ENCODE measurements at places on chromosomes 2 and 18.
A peak's percentile ranks its signal among the peaks of the same experiment; 100 is the strongest.

DNA sequence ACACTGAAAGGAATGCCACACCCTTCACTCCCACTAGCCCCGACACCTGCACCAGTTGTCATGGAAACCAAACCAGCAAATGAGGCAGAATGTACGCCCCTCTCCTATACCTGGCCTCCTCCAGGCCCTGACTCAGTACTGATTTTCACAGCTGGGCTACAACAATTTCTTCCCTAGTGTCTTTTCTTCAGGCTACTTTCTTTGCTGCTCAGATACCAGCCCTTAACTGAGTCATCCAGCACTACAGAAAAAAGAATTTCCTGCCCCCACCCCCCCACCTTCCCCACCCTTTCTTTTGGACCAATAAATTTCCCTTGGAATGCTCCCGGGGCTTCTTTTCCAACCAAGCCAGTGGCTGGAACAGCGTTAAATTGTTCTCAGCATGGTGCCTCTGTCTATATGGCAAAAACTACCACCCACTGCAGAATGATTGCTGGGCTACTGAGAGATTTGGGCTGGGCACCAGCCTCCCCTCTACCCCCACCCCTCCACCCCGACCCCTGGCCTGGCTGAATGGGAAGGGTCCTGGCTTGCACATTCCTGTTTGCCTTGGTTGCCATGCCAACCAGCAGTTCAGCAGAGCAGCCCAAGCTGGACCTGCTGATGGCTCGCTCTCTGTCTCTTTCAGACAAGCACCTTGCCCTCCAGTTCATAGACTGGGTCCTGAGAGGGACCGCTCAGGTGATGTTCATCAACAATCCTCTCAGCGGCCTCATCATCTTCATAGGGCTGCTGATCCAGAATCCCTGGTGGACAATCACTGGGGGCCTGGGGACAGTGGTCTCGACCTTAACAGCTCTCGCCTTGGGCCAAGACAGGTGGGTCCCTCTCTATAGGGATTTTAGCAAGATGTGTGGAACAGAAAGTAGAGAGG is 11.3 kb downstream of the SLC14A2 start:
- no peak overlapping the region for H3K27ac ChIP-seq
- no peak for DNase-seq
- H3K36me3 ChIP-seq = no peaks in the 10 kb centered on the region
- no peak overlapping the region for H3K4me3 ChIP-seq

DNA sequence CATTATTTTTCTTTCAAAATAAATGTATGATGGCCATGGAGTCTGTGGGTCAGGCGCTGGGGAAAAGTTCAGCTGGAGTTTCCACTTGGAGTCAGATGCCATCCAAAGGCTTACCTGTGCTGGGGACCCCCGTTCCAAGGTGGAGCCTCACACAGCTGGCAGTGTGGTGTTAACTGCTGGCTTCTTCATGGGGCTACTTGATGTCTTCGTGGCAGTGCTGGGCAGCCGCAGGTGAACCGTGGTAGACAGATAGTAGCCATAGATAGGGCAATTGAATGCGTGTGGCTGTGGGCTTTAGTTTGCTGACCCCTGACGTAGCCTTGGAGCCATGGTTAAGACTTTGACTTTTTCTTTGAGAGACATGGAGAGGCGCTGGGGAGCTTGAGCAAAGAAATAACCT is 83.1 kb downstream of the HS6ST1 start:
- peaks cover 35% of the 10 kb centered on the region for H3K27me3 ChIP-seq
- H3K4me1 ChIP-seq = peaks cover 11% of the 10 kb centered on the region
- H3K27ac ChIP-seq = no peak overlapping the region
- DNase-seq = no peak
- no peaks in the 10 kb centered on the region for H3K36me3 ChIP-seq

- H3K36me3 ChIP-seq = no peaks in the 10 kb centered on the region
- peak; percentile 15 for DNase-seq
- no peaks in the 10 kb centered on the region for H3K27me3 ChIP-seq
- no peaks in the 10 kb centered on the region for H3K4me1 ChIP-seq
- H3K27ac ChIP-seq = no peak overlapping the region
These were observed 88.6 kb upstream of the BCL11A start for GRCh38 chr2:60641811-60642788.

- DNase-seq = no peak
- no peak overlapping the region for H3K27ac ChIP-seq
- H3K4me1 ChIP-seq = no peaks in the 10 kb centered on the region
- H3K36me3 ChIP-seq = no peaks in the 10 kb centered on the region
- no peak overlapping the region for H3K4me3 ChIP-seq
- H3K27me3 ChIP-seq = no peaks in the 10 kb centered on the region
These were observed 8.9 kb downstream of the FBXO36 start for GRCh38 chr2:229931241-229931640.

DNA sequence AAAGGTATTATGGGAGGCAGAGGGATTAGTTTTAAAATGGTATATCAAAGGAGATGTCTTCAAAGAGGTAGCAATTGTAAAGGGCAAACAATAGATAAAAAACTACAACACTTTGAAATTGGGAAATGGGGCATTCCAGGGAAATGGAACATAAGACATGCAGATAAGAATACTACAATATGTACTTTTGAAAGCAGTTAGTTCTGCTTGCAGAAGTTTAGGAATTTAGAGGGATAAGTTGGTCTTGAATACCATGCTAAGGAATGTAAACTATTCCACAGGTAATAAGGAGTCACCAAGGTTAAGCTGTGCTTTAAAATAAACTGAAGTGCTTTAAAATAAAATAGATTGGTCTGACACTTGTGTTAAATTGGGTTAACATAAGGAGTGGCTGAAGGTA is 571.7 kb upstream of the ACVR2A start:
- H3K27ac ChIP-seq = no peak overlapping the region
- no peak overlapping the region for H3K4me3 ChIP-seq
- no peaks in the 10 kb centered on the region for H3K27me3 ChIP-seq
- H3K4me1 ChIP-seq = no peaks in the 10 kb centered on the region
- no peaks in the 10 kb centered on the region for H3K36me3 ChIP-seq
- no peak for DNase-seq

Measured in T-cell (primary cell).